ENCODE measurements at places on chromosomes 4 and X.

- no peak overlapping the region for H3K27ac ChIP-seq
- no peaks in the 10 kb centered on the region for H3K4me1 ChIP-seq
- H3K4me3 ChIP-seq: no peak overlapping the region
- no peak for DNase-seq
- H3K27me3 ChIP-seq: no peaks in the 10 kb centered on the region
These were observed 153.3 kb downstream of the PRDM5 start for GRCh38 chr4:120769227-120769626.

DNA sequence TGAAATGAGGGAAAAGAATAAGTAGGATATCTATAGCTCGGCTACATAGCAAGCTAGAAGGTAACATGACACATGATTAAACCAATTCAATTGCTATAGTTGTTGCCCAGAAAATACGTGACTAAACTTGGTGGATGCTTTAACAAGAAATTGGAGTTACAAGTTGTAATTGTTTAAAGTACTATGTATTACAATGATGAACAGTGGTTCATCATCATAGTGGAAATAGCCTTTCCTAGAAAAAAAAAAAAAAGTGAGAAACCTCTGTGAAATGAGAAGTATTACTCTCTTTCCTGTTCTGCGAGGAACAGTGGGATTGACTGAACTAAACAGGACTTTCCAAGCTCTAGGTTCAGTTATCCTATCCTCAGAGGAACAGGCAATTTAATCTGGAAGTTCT is 209.7 kb upstream of the KLF3 start:
- DNase-seq: no peak
- H3K27ac ChIP-seq: no peak overlapping the region
- peaks cover 11% of the 10 kb centered on the region for H3K27me3 ChIP-seq
- no peaks in the 10 kb centered on the region for H3K36me3 ChIP-seq
- H3K4me3 ChIP-seq: no peak overlapping the region

- DNase-seq: no peak
- no peaks in the 10 kb centered on the region for H3K36me3 ChIP-seq
- H3K4me1 ChIP-seq: no peaks in the 10 kb centered on the region
- H3K27ac ChIP-seq: no peak overlapping the region
These were observed 309.4 kb upstream of the ADGRL3 start for GRCh38 chr4:60890743-60891142.

DNA sequence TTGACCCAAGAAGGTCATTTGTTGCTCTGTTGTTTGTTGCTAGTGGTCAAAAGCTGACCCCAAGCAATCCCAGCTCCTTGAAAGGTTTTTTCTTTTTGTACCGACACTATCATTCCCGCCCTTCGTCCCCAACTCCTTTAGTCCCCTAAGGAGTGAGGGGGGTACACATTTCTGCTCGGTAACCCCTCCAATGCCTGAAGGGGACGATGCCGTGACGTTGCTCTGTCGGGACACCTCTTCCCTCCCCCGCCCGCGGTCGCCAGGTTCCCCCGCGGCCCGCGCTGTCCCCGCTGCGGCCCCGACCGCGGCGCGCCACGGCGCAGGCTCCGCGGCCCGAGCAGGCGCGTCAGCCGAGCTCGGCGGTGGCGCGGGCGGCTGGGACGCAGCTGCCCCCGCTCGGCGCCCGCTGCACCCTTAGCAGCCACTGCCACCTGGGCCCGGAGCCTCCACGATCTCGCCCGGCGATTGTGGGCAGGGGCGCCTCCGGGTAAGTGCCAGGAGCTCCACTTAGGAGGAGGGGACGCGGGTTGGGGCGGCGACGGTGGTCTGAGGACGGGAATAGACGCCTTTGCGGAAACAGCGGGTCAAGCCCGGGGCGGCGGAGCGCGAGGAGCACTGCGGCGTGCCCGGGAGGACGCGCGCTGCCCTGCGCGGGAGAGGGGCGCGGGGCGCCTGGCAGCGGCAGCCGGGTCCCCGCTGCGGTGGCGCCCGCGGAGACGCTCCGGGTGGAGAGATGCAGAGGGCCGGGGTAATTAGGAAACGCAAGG is at the start of gene GLRB:
GLRB (plus strand) TSS at position 340 of the 767 bp plus-strand sequence. CDS start 1,875 bp downstream, outside the sequence.
- DNase-seq: no peak
- no peaks in the 10 kb centered on the region for H3K36me3 ChIP-seq
- no peak within 1 kb of the TSS for H3K27ac ChIP-seq
- peaks cover 2% of the 10 kb centered on the region for H3K4me1 ChIP-seq
- peak within 1 kb of the TSS; percentile 38 for H3K4me3 ChIP-seq
- H3K27me3 ChIP-seq: peaks cover 26% of the 10 kb centered on the region

DNA sequence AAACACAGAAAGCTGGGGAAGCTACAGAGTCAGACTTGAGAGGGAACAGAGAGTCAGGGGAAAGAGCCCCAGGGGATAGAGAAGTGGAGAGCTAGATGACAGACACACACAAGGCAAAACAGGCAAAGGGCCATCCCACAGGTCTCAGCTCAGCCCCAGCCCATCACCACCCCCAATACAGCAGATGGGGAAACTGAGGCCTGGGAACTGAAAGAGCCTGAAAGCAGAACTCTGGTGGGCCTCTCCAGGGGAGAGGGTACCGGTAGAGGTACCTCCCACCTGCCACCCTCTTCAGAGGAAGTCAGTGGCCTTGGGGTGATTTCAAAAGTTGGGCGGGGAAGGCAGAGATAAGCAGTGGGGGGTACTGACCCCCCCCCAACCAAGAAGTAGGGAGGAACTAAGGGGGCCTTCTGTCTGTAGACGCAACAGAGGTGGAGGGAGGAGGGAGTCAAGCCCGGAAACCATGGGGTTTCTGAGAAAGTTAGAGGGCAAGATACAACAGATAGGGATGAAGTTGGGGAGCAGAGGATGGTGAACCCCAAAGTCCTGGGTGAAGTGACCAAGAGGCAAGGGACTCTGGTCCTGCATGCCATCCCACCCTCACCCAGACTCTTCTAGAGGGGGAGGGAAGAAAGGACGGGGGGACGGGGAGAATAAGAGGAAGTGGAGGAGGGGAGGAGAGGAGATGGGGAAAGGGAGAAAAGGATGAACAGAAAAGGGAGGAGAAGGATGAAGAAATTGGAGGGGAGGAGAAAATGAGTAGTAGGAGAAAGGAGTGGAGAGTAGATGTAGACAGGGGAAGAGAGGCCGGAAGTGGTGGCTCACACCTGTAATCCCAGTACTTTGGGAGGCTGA is 3.2 kb downstream of the GATA1 start:
- H3K4me3 ChIP-seq: no peak overlapping the region
- no peak for DNase-seq
- H3K27ac ChIP-seq: no peak overlapping the region
- H3K4me1 ChIP-seq: peaks cover 10% of the 10 kb centered on the region

GRCh38 chr4:137641544-137641943 is 109.2 kb upstream of the PCDH18 start:
- no peaks in the 10 kb centered on the region for H3K36me3 ChIP-seq
- no peaks in the 10 kb centered on the region for H3K4me1 ChIP-seq

DNA sequence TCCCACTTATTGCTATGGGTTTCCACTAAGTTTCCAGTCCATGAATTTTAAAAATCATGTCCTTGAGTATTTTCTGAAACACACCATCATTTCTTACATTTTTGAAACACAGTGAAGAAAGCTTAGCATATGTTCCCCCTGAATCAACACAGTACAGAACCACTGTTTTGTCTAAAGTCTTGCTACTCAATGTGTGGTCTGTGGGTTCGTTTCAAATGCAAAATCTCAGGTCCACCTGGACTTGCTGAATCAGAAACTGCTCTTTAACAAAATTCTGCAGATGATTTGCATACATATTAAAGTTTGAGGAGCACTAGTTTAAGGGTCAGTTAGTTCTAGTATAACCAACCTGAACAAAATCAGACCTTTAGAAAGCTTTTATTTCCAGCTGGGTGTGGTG is 60.4 kb downstream of the SUPT20HL2 start:
- H3K4me3 ChIP-seq: no peak overlapping the region
- no peak for DNase-seq
- H3K27me3 ChIP-seq: no peaks in the 10 kb centered on the region
- no peak overlapping the region for H3K27ac ChIP-seq
- no peaks in the 10 kb centered on the region for H3K36me3 ChIP-seq

DNA sequence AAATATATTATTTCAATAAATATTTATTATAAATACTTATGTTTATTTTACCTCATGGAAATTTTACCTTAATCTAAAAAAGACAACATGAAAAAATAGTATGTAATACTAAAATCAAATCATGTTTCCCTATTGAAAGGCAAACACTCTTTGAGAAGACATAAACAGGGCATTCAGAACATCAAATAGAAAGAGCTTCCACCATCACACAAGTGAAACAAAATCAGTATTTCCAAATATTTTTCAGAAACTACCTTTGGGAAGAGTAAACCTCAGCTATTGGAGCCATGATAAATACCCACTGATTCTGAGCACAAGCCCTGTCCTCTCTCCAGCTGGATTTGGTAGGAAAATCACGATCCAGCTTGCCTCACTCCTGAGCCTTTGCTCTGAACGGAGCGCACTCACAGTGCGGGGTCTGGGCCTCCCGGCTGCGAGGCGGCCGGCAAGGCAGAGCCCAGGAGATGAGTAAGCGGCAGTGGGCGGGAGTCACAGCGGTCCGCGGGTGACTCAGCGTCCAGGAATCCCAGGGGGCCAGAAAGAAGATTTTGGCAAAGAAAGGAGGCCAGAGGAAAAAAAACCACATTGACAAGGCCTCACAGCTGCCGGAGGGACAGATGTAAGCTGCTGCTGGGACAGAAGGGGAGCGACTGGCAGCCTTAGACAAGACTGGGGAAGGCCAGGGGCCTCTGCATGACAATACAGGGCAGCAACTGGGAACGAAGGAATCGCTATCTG is 14.7 kb upstream of the ANXA5 start:
- H3K4me3 ChIP-seq: peak overlapping the region; percentile 49
- DNase-seq: peak; percentile 63
- no peaks in the 10 kb centered on the region for H3K36me3 ChIP-seq
- H3K4me1 ChIP-seq: peaks cover 8% of the 10 kb centered on the region
- H3K27ac ChIP-seq: peak overlapping the region; percentile 20

- H3K27me3 ChIP-seq: no peaks in the 10 kb centered on the region
- no peak for DNase-seq
- no peaks in the 10 kb centered on the region for H3K36me3 ChIP-seq
- no peak overlapping the region for H3K4me3 ChIP-seq
- H3K27ac ChIP-seq: no peak overlapping the region
These were observed 5.4 kb upstream of the NAA11 start for GRCh38 chr4:79331126-79331876.
